ENCODE measurements at places on chromosomes 12 and 14. TPM values are rescaled to one million over a fixed set of nuclear protein-coding genes. Genes with fewer than 3 reads are reported as not detected.

DNA sequence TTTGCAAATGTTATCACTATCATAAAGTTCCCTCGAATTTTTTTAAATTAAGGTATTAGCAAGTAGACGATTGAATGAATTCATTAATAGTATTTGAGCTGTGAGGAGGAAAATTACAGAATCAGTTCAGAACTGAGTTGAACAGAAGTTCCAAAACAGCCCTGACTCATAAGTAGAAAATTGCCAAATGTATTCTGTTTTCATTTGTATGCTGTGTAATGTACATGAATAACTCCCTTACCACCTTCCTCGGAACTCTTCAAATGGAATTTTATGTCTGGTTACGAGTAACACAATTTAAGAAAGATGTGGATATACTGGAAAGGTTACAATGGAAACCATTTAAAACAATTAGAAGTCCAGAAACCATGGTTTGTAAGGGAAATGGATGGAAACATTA, 283.3 kb upstream of the FAR2 start:
- no peak for DNase-seq

GRCh38 chr14:23060536-23061260, 3.4 kb upstream of the CDH24 start:
- DNase-seq: no peak

DNA sequence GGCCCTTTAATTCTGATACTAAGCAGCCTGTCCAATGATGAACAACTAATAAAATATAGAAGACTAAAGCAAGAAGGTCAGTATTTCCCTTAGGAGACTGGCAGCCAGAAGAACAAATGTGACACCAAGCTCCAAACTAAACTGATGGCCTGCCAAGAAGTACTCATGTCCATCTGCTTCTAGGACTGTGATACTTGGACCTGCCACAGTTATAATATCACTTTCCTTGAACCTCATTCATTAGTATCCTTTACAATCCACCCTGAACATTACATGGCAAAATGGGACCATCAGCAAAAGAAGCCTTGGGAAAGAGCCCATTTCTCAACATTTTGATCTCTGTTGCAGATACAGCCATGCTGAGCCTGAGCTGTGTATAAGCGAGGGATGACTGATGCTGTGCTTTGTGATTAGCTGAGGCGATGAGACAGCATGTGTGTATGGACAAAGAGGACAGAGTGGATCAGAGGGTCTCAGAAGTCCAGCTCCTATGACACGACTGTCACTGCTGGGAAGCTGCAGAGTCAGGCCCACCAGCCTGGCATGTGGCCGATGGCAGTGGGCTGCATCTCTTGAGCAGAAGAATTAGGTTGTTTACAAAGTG, 73.9 kb downstream of the TGFB3 start:
- no peak for DNase-seq

GRCh38 chr12:69471667-69472385, 1.6 kb downstream of the FRS2 start:
- no peak for DNase-seq

DNA sequence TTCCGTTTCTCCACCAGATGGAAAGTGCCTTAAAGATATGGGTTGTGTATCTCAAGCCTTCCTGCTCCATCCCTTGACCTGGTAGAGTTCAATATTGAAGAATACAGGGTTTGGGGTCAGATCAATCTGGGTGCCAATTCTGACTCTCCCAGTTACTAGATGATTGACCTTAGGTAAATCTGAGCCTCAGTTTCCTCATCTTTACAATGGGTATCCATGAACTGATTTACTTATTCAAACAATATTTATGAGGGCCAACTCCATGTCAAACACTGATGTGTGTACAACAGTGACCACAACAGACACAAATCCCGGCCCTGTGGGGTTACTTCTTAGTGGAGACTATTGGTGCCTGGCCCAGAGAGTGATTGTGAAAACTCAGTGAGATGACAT, 7.5 kb upstream of the FAIM2 start:
- DNase-seq: no peak

DNA sequence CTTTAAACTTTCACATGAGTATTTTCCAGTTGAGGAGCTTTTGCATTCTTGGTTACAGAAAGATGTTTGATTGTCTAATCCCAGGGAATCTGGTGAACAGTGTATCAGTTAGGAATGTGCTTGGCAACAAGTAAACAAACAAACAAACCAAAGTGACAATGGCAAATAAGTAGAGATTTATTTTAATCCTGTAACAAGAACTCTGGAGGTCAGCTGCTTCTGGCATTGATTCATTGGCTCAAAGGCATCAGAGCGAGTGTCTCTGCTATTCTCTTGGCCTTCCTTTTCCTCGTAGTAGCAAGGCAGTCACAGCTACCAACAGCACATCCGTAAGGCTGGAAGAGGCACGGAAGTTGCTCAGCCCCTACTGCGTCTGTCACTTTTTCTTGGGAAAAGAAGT, 37.2 kb downstream of the CRADD start:
- DNase-seq: no peak

Gene REP15
- 38.3 TPM for total RNA-seq

All from transverse colon (tissue), 4 donors.